ENCODE measurements at places on chromosomes 5 and 9.

DNA sequence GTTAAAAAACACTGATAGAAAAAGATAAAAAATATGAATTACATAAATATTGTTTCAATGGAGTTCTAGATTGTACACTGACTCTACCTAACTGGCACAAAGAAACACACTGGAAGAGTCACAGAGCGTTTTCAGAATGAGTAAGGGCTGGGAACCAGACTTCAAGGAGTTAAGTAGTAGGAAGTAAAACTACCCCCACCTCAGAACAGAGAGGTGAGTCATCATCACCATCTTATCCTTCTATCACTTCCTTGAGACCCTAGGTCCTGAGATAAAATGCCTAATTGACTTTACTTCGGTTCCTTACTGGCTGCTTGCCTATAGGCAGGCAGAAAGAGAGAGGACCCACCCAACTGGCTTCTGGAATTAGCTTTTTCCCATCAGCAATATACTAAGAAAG, 79.7 kb downstream of the ELAVL2 start:
- DNase-seq, result no peak

DNA sequence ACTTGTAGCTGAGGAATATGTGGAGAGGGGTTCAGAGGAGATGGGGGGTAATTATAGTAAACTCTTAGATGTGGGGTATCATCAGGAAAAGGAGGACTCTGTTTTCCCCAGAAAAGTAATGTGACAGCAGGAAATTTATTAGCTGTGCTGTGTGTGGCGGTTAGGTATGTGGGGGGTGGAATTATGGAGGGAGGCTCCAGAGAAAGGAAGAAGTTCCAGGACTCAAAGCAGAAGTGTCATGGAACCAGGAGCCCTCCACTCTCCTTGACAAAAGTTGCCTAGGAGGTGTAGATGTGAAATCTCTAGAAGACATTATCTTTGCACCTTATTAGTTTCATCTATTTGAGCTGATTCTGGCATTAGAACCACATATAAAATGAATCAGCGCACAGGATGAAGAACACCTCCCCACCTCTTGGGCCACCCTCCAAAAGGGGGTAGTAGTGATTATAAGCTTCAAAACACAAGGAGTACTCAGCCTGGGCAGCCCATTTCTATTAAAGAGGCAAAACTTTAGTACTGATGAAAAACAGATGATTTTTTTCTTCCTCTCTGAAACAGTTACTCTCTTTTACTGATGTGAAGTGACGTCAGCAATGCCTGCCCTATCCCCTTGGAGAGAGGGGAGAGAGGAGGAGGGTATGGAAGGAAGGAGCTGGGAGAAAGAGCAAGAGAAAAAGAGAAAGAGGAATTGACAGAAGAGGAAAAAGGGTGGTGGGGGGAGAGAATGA, 18.2 kb downstream of the NR2F1 start:
- DNase-seq, result no peak

DNA sequence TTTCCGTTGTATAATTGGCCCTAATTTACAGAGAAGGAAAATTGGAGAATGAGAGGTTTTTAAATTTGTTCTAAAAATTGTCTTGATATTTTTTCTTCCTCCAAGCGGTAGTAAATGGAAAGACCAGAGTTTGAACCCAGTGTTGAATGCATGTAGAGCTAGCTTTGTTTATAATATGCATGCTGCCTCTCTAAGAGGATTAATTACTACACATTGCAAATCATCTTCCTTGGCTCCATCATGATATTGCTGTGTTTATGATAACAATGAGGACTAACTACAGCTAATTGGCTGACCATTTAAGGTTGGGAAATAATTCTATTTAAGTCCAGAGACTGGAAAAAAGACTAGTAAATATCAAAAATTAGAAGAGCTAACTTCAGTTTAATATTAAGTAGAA, 338.5 kb downstream of the PLK2 start:
- DNase-seq, result no peak

DNA sequence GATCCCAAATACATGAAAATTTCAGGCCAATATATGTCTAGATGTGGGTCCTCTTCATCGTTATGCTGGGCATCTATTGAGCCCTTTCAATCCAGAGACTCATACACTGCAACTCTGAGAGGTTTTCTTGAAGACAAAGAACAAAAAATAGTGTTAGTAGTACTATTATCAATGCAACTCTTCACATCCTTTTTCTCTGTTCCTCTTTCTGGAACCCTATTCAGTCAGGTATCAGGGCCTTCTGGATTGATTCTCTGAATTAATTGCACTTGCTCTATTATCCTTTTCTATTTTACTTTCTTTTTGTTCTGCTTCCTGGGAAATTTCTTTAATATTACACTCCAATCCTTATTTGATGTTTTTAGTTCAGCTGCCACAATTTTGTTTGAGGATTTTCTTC, 18.5 kb upstream of the FAM120A start:
- no peak for DNase-seq

DNA sequence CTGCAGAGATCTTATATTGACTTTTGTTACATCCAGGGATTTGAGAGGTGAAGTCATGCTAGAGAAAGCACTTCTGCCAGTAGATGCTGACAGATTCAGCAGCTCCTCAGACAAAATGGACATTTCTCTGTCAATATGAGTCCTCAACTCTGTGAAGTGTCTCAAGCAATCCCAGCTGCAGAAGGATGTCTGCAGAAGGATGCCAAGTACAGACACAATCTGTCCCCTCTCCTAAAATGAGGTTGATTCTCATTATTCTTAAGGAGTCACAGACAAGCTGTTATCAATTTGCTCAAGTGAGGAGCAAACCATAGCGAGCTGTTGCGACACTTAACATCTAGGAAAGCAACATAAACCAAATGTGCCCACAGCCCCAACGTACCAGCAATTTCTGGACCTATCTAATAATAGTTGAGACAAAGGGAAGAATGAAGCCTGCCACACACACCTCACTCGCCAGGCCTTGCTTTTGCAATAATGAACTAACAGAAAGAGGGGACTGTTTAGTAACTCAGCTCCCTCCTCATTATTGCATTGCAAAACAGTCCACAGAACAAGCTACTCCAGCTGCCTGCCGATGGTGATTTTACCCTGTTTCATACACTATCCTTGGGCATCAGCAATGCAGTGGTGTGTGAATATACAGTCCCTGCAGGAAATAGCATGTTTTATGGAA, 364.2 kb upstream of the PDE4D start:
- DNase-seq, result no peak

- DNase-seq, result no peak
Observed at GRCh38 chr9:87324613-87325194, 173.0 kb upstream of the DAPK1 start.

- no peak for DNase-seq
Observed at GRCh38 chr5:88450239-88450638, 181.6 kb upstream of the TMEM161B start.

DNA sequence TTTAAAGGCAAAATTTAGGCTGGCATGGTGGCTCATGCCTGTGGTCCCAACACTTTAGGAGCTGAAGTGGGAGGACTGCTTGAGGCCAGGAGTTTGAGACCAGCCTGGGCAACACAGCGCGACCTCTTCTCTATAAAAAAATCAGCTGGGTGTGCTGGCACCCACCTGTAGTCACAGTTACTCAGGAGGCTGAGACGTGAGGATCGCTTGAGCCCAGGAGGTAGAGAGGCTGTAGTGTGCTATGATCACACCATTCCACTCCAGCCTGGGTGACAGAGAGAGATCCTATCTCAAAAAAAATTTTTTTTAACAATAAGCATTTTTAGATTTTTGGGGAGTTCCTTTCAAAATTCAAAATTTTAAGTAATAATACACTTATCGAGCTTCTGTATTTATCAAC, 63.3 kb downstream of the SPATA31C2 start:
- DNase-seq, result no peak

GRCh38 chr5:163459819-163460561, at the start of gene NUDCD2:
Gene NUDCD2, minus strand, starts transcription at chr5:163460102. Its CDS starts 52 bp downstream, at chr5:163460050.
- DNase-seq, result peak; percentile 96

DNA sequence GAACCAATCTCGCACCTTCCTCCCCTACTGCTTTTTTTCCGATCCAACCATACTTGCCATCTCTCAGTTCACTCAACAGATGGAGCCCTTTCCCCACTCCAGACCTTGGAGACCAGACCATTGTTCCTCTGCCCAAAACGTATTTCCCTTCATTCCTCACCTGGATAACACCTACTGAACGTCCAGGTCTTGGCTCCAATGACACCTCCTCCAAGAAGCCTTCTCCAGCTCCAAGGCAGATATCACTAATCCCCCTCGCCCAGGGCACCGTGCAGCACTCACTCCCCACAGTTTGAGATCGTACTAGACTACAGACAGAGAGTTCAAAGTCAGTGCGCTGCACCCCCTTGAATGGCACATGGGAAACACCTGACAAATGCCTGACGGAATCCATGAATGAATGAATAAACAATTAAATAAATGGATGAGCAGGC, 47.1 kb upstream of the AKNA start:
- DNase-seq, result no peak

DNA sequence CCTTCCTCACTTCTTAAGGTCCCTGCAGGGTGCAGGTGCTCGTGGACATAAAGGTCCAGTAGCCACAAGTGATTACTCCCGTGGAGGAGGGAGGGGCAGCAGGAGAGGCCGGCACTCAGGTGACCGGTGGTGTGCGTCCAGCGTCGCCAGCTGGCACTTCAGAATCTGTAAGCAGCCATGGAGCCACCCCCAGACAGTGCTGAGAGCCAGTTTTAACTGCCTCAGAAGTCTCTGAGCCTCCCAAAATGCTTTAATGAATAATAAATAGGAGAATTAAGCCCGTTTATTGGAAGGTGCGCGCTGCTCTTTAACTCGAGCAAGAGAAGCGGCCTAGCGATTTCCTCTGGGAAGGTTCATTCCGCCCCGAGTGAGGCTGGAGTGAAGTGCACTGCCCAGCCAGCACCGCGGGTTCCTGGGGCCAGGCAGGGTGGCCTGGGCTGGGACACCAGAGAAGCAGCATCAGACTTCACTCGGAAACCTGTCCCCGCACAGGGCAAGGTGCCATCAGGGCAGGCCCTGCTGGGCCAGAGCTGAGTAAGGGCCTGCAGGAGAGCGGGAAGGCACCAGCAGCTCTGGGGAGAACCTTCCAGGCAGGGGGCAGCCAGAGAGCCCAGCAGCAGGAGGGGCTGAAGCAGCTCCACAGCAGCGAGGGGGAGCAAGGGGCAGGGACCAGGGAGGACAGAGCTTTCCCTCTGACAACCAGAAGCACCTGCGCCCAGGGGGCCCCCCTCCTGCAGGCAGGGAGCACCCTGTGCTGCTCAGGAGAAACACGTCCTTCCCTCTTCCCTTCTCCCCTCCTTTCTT, 61.2 kb downstream of the VAV2 start:
- no peak for DNase-seq

DNA sequence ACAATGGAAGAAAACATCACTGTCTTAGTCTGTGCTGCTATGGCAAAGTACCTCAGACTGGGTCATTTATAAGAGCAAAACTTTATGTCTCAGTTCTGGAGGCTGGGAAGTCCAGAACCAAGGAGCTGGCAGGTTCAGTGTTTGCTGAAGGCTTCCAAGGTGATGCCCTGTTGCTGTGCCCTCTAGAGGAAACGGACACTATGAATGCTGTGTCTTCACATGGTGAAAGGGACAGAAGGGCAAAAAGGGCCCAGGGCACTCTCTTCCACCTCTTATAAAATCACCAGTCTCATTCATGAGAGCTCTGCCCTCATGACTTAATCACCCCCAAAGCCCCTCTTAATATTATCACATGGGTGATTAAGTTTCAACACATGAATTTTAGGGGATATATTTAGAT, 143.5 kb downstream of the FANCC start:
- DNase-seq, result no peak

DNA sequence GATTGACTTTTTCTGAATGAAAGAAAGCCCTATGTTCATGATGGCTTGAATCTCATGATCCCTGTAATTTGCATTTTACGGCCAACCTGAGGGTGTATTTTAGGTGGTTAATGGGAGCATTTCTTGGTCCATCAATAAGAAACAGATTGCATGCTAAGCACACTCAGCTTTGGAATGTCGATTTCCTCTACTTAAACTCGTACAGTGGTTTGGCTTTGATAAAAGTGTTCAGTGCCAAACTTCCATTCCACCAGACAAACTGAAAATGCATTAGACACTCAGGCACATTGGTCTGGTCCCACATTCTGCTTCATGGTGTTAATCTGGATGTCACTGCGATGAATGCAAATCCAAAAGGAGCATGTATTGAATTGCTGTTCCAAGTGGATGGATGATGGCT, 77.0 kb downstream of the VCAN start:
- no peak for DNase-seq

- no peak for DNase-seq
Observed at GRCh38 chr5:8060953-8061429, 192.0 kb downstream of the MTRR start.

- DNase-seq, result no peak
Observed at GRCh38 chr5:2430606-2431005, 320.9 kb downstream of the IRX2 start.

All from effector CD4-positive, alpha-beta T cell (primary cell).